ENCODE measurements at places on chromosomes 12 and 14. TPM values are rescaled to one million over a fixed set of nuclear protein-coding genes. Genes with fewer than 3 reads are reported as not detected.
A peak's percentile ranks its signal among the peaks of the same experiment; 100 is the strongest.

- DNase-seq: no peak
Observed at GRCh38 chr14:87940894-87941293, 52.1 kb downstream of the GALC start.

DNA sequence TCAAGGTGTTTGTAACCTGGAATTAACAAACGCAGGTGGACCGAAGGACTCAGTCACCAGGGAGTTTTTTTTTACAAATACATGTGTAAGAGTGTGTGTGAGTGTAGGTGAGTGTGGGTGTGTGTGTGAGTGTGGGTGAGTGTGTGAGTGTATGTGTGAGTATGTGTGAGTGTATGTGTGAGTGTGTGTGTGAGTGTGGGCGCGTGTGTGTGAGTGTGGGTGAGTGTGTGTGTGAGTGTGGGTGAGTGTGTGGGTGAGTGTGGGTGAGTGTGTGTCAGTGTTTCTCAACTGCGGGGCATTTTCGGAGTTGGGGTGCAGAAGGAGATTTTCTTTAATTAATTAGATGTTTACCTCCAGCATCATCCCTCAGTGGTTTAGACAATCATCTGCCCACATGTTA is 1178.8 kb downstream of the VRK1 start:
- DNase-seq: peak; percentile 23

GRCh38 chr14:66234411-66234810 is 251.8 kb upstream of the CCDC196 start:
- no peak for DNase-seq

- DNase-seq: no peak
Observed at GRCh38 chr12:109961612-109962011, 34.6 kb downstream of the GIT2 start.

GRCh38 chr12:66090157-66090556 is 40.4 kb downstream of the LLPH start:
- no peak for DNase-seq

DNA sequence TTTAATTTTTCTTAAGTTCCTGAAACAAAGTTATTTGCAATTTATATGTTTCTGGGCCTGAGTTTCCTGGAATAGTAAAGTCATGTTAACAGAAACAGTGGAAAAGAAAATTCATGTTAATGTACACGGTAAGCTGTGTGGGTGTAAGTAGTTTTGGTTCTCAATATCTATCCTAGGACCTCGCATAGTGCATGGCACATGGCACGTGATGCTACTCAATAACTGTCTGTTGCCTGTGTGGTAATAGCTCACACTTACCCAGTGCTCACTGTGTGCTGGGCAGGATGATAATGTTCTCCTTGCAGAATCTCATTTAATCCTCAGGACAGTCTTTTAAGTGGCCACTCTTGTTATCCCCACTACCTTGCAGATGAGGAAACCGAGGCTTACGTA is 100.7 kb downstream of the DUSP16 start:
- DNase-seq: peak; percentile 75

GRCh38 chr12:11805043-11805442 is 155.6 kb downstream of the ETV6 start:
- no peak for DNase-seq

DNA sequence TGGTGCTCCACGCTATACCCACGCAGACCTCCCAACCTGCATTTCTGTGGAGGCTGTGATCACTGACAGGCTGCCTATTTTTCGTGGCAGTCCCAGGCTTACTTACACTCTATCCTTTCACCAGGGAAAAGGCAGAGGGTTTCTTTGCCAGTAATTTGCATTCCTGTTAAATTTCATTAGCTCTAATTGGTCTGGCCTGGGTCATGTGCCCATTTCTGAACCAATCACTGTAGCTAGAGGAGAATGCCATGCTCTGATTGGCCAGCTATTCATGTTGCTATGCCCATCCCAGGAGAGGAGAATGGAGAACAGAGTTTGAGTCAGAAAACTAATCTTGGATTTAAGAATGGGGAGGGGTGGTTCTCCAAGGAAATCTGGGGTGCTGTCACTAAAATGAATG is 43.2 kb upstream of the TUNAR start:
- no peak for DNase-seq

The TAS2R50 gene
- total RNA-seq: not detected
